NCI-H2171 (cell line): ENCODE measurements at places on chromosomes 7 and 10.

GRCh38 chr10:1608851-1609647 is 128.3 kb downstream of the ADARB2 start:
- DNase-seq: no peak

GRCh38 chr7:30744075-30744417 is 7.9 kb upstream of the INMT start:
- no peak for DNase-seq

DNA sequence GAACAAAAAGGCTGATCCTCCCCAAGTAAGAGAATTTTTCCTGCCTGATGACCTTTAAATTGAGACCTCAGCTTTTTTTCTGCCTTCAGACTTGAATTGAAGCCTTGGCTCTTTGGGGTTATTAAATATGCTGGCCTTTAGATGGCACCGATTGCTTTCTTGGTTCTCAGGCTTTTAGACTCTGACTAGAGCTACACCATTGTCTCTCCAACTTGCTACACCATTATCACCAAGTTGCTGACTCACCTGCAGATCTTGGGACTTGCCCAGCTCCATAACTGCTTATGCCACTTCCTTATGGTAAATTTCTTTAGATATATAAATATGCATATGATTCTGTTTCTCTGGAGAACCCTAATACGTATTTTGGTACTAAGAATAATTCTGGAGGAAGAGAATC is 3.1 kb upstream of the ABCA13 start:
- no peak for DNase-seq

- no peak for DNase-seq
These were observed 76.8 kb upstream of the NKX6-2 start for GRCh38 chr10:132862485-132863420.

DNA sequence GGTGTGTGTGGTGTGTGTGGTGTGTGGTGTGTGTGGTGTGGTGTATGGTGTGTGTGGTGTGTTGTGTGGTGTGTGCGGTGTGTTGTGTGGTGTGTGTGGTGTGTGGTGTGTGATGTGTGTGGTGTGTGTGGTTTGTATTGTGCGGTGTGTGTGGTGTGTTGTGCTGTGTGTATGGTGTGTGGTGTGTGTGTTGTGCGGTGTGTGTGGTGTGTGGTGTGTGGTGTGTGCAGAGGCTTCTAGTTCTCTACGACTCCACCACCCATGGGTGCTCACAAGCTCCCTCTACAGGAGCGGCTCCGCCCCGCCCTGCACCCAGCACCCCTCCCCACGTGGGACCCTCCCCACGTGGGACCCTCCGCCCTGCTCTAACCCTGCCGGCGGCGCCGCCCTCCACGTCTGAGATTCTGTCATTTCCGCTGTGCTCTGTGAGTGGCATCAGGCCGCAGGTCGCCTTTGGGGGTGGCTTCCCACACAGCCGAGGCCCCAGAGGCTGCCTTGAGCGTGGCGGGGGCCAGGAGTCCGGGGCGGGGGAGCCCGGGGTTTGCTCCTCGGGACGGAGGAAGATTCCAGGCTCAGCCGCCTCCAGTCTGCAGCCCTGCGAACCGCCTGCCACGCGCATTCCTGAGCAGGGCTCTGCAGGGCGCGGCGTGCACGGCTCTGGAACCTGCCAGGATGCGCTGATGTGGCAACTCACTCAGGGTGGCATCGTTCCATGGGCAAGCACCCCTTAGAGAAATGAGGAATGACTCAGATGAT is 37.0 kb upstream of the DNAJB6 start:
- DNase-seq: no peak

DNA sequence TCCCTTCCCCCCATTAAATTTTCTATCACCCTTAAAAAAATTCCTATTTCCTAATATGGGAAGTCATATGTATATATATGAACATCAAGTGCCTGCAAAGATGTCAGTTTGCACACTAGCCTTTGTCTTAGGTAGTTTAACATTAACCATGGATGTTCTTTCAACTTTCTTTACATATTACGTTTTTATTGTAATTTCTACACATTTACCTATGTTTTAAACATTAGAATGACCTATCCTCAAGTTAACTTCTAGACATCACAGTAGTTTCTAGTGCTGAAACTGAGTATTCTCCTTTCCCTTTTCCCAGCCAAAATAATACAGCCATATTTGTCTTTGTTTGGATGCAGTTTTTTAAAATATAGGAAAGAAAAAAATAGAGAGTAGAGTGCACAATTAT is 5.8 kb downstream of the DLX6 start:
- DNase-seq: no peak

DNA sequence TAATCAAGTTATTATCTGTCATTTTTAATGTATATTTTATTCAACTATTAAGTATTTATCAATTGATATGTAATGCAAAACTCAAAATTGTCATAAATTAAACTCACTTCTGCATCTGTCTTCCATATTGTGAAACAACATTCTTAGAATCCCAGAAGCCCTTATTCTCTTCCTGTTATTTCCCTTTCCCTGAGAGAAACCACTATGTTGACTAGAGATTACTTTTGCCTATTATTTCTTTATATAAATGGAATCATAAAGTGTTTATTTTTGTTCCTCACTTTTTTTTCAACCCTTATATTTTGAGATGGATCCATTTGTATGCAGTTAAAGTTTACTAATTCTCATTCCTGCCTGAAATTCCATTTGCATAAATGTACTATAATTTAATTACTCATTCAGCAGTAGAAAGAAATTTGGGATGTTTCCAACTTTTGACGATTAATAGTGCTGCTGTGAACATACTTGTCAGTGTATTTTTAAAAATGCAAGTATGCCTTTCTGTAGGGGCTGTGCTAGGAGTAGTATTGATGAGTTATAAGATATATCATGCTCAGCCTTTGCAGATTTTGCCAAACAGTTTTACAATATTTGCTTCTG is 211.2 kb downstream of the SEMA3D start:
- DNase-seq: no peak

GRCh38 chr7:102228935-102229334 is 57.7 kb upstream of the SH2B2 start:
- DNase-seq: no peak

- DNase-seq: peak; percentile 69
These were observed at the start of gene SEMA3C for GRCh38 chr7:80918909-80919721. TSS of gene SEMA3C (minus strand) at chr7:80919051. CDS start at chr7:80916781, 2,270 bp downstream.

DNA sequence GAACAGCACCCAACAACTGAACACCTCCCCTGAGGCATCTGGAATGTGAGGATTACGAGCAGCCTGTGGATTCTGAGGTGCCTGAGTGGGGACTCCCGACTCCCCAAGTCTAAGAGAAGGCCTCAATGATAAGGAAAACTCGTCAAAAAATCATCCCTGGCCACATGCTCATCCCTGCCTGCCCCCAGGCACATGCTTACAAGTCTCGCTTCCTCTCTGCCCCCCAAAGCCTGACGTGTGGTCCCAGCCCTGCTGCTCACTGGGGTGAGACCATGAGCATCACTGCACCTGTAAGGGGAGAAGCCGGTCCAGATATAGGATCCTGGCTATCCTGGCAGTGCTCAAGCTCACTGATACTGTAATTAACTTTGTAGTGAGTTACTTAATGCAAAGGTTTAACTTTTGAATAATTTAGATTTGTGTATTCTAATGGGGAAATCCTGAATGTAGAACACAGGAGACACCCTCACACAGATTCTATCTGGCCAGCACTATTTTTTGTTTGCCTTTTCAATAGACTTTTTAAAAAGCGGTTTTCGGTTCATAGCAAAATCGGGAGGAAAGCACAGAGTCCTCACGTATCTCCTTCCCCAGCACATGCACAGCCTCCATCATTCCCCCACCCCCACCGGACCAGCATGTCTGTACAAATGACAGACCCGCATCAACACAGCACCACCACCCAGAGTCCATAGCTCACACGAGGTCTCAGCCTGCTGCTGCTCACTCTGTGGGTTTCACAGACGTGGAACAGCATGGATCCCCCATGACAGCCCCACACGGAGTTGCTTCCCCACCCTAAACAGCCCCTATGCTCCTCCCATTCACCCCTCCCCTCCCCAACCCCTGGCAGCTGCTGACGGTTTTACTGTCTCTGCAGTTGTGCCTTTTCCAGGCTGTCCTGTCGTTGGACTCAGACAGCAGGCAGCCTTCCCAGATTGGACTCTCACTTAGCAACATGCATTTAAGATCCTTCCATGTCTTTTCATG is 167.9 kb downstream of the DIP2C start:
- no peak for DNase-seq

DNA sequence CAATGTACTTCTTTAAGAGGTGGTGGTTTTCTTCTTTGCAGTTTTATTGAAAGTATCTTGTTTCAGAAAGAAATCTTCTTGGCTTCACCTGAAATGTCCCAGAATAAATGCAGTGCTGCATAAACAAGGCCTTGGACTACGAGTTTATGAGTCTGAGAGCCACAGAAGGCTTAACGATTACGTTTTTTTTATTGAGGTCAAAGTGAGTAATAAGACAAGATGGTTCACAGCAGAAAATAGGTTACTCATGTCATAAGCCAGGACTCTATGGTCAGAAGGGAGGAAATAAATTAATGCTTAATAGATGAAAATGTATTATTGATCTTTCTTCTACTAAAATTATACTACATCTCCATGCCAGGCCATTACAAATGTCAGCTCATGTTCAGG is 13.7 kb upstream of the NPTX2 start:
- no peak for DNase-seq

DNA sequence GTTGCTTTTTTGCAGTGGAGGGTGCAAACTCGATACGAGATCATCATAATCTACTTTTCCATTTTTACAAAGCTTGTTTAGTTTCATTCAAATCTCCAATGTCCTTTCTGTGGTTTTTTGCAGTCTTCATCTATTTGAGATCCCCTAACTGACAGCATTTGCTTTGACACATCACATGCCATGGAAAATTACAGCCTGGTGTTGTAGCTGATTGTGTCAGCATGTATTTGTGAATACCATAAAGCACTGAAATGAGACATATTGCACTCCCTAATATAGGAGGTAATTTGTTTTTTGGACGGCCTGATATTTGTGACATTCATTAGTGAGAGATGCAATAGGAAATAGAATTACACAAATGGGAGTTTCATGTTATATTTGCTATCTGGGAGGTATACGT is 620.8 kb downstream of the KCNMA1 start:
- no peak for DNase-seq

DNA sequence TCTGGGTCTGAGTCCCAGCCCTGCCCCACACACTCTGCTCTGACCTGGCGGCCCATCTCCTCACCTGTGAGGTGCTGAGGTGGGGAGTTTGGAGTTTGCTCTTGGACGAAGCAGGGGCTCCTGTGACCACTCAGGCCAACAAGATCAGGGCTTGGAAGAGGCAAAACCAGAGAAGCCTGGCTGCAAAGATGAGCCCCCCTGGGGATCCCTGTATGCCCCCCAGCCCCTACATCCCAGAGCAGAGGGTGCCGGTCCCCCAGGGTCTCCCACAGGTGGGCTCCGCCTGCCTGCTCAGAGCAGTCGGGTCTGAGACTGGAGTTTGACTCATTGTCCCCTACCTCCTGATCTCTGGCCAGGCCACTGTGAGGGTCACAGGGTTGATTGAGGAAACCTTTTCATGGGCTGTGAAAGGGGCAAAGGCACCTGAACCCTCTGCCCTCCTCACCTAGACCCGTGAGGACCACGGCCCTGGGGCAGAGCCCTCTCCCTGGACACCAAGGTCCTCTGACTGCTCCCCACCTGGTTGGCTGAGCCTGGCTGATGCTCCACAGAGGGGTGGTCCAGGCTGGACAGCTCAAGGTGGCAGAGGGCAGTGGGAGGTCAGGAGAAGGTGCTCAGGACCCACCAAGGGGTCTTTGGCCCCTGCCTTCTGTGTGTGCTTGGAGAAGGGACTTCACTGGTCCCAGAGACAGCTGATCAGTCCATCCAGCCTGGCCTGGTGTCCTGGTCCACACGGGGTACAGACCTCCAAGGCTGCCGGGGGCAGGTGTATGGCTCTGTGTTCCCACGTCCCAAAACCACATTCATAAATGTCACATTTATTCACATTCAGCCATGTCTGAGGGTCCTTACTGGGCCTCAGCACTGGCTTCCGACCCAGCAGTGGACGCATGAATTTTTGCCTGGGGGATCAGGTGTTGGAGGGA is 9.1 kb upstream of the SCART1 start:
- no peak for DNase-seq

GRCh38 chr10:22992621-22993020 is 64.8 kb downstream of the ARMC3 start:
- DNase-seq: no peak

DNA sequence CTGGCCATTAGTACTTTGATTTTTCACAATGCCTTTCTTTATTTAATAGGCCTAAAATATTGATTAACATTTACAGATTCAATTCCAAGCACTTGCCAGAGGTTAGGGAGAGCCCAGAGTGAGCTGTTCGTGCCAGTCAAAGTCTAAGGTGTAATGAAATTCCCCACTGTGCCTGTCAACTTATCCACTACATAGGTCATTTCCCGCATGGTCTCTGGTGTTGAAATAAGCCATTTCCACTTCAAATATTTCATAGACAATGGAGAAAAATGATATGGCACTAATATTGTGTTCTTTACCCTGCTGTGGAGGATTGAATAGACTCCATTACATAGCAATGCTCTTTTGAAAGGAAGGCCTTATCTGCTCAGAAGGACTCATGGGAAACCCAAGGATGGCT is 978.1 kb upstream of the CELF2 start:
- no peak for DNase-seq

DNA sequence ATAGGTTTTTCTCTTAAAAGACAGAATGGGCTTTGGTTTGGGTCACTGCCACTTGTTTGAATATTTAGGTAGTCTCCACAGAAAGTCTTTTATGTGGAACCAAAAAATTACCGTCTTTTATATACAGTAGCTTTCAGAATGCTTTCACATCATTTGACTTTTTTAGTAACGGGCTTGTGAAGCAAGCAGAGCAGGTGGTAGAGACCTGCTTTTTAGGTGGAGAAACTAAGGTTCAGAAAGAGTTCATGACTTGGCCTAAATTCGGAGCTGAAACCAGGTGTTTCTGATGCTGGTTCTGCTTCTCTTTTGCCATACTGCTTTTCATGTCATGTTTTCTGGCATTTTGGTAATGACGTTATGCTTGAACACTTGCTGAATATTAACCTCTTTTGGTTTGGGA is 36.3 kb downstream of the GARS1 start:
- DNase-seq: no peak

DNA sequence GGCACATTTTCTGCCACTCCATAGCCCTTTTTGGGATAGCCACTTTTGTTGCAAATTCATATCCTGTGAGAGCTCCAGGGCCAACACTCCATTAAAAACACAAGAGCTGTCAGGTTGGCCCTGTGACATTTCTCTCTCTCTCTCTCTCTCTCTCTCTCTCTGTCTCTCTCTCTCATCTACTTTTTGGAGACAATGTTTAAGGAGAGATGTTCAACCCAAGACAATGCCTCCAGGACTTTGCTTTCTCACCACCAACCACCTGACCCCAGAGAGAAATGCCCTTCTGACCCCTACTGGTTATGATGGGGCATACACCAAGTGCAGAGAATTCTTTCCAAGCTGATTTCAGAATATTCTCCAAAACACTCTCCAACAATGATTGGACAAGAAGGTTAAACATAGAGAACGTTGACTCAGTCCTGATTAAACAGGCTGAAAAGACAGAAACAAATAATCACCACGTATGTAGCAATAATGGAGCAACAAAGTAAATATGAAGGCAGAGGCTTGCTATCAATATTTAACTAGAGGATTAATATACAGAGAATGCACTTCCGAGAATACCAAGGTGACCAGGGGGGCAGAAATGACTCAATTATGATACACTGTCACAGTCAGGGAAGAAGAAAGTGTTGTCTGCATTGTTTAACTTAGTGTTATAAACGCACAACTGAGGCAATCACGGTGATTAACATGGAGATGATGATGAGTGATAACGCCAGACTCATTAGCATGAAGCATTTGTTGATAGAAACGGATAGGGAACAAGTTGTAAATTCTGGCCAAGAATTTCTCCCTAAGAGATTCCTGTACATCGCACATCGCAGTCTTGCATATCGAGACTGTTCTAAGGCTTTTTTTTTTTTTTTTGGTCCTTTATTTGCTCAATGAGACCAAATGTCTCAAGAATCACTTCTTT is 178.5 kb downstream of the NRP1 start:
- no peak for DNase-seq
